ENCODE measurements at places on chromosomes 4 and X.

DNA sequence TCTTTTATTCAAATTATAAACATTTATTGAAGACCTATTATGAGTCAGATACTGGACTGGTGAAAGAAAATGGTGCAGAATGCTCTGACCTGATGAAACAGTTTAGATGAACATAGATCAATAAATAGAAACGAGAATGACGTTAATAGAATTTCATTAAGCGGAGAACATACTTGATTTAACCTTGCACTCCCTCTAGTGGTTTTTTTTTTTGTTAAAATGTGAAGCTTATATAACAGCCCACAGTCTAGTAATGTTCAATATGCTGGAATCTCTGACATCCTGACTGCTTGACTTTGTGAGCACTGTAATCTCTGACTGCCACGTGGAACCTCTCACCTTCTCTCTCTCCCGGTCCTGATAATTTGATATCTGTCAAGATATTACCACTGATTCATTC is 32.3 kb downstream of the HDAC8 start:
- DNase-seq = no peak

DNA sequence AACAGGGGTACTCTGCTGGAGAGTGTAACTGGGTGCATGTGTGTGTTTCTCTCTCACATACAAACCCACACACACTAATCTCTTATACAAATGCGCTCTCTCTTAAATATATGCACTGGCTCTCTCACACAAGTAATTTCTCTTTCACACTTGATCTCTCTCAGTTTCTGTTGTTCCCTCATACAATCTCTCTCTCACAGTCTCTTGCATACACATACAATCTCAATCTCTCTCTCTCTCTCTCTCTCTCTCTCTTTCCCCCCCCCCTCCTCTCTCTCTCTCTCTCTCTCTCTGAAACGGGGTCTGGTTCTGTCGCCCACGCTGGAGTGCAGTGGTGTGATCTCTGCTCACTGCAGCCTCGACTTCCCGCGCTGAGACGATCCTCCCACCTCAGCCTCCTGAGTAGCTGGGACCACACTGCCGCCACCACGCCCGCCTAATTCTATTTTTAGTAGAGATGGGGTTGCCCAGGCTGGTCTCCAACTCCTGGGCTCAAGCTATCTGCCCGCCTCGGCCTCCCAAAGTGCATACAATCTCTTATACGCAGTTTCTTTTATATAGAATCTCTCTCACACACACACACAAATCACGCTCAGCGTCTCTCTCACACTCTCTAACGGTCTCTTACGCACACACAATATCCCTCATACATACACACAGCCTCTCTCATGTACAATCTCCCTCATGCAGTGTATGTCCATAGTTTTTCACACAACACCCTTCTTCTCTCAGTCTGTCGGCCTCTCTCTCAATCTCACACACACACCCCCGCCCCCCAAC is 518 bp upstream of the FAM241A start:
- no peak for DNase-seq

DNA sequence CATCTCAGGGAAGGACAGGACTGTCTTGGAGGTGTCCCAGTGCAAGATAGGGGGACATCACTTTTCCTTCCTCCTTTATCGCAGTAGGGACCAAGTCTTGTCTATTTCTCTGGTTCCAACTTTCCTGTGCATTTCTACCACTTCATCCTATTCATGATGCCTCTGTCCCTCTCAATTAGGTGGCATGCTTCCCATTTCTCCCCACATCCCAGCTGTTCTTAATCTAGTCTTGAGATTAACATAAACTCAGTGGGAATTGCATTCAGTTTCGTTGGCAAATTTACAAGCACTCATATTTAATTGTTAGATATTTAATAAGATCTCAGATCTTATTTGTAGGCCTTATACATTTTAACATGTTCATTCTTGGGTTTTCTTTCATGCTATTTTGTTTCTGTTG is 15.7 kb upstream of the ODAM start:
- DNase-seq = no peak

DNA sequence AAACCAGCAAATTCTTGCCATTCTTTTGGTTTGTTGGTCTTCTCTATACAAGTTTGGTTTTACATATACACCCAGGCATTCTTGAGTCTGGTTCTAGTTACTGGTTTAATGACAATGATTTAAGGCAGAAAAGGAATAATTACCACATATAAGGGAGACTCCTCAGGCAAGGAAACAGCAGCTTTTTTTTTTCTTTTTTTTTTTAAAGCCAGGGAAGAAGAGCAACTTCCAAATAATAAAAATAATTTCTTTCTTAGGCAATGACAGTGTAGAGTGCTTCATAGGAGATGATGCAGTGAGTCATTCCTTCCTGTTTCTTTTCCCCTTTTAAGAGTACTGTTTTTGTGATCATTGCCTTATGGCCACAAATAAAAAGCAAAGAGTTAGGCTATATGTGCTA is 289.7 kb downstream of the DKK2 start:
- no peak for DNase-seq

DNA sequence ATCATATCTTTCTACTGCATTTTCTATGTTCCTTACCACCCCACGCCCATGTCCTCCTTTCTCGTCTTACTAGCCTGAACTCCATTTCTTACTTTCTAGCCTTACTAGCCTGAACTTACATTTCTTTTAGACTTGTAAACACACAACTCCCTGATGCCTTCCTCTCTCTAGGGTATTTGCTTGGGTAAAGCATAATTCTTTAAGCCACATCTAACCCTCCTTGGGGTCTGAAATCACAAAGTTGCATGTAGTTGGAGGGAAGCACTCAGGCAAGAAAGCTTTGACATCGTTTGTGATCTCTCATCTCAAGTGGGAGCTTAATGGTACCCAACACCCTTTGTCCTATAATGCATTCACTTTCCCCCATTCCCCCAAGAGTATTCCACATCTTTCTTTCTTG is 124.4 kb downstream of the SPOCK3 start:
- DNase-seq = no peak

All from activated B cell treated with CpG ODN at 0.5 μM for 24 hours (primary cell).